ENCODE measurements at places on chromosomes 5 and 9.

- no peak for DNase-seq
Measured at GRCh38 chr5:6454628-6455053, 6.0 kb downstream of the UBE2QL1 start.

GRCh38 chr5:14773588-14773987 is 98.0 kb downstream of the ANKH start:
- no peak for DNase-seq

DNA sequence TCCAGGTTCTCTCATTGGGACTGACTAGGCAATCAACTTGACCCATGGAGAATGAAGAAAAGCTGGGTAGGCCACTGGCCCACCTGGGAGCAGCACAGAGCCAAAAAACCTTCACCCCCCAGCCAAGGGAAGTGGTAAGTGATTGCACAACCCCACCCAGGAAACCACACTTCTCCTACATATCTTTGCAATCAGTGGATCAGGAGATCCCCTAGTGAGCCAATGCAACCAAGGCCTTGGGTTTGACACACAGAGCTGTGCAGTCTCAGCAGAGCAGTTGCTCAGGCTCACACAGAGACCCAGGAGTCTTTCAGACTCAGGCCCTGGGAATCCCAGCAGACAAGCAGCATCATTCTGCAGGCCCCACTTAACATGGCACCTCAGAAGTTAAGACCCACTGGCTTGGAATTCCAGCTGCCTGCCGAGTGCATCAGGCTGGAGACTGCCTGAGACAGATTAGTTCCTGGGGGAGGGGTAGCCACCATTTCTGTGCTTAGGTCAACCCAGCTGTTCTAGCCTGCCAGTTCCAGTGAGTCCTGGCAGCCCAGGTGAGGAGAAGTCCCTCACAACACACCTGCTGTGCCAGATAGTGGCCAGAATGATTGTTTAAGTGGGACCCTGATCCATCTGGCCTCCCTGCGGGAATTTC is 136.4 kb downstream of the SAXO1 start:
- no peak for DNase-seq

- no peak for DNase-seq
Measured at GRCh38 chr5:113524927-113525326, 11.4 kb downstream of the YTHDC2 start.

GRCh38 chr5:120354126-120354525 is 110.0 kb upstream of the PRR16 start:
- DNase-seq, result no peak

GRCh38 chr5:172497591-172498255 is 43.4 kb upstream of the SH3PXD2B start:
- DNase-seq, result no peak

DNA sequence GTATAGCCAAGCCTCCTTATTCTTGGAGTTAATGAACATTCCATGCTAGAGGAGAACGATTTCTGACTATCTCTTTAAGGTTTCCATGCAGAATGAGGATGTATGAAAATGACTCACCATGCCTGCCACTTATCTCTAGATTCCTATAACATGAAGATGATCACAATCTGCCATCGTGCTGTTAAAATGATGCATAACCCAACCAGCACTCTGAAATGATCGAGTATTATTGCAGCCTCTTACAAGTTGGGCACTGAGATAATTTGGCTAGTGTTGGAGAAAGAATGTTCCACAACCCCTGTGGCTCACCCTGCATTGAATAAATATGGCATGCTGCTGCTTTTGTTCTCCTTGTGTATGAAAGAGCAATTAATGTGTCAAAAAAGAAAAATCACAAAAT is 1143.6 kb upstream of the WWC1 start:
- no peak for DNase-seq

GRCh38 chr5:89972901-89973300 is 436.7 kb downstream of the CETN3 start:
- DNase-seq, result no peak

GRCh38 chr5:106374956-106375355 is 1295.8 kb downstream of the EFNA5 start:
- DNase-seq, result no peak

- no peak for DNase-seq
Measured at GRCh38 chr5:5726401-5726800, 303.9 kb downstream of the ICE1 start.

DNA sequence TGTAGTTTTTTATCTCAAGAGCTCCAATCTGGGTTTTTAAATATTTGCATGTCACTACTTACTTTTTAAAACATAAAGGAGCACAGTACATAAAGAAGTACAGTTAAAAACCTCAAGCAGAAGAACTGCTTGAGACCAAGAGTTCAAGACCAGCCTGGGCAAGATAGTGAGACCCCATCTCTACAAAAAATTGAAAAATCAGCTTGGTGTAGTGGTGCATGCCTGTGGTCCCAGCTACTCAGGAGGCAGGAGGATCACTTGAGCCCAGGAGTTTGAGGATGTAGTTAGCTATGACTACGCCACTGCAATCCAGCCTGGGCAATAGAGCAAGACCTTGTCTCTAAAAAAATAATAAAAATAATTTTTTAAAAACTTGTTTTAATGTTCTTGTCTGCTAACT is 972.7 kb upstream of the DMAC1 start:
- DNase-seq, result no peak

DNA sequence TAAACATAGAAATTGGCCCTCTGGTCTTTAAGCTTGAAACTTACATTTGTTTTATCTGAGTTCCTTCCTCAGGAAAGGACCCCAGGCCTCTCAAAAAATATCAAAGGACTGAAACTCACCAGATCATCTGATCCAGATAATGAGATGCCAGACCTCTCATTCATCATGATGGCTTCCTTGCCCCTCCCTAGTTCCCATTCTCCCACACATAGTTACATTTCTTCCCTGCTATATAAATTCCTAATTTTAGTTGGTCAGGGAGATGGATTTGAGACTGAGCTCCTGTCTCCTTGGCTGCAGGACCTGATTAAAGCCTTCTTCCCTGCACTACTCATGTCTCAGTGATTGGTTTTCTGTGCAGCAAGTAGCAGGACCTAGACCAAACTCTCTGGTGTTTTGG is 119.4 kb upstream of the SPIN1 start:
- DNase-seq, result no peak

GRCh38 chr5:135551593-135552447 is 16.1 kb upstream of the NEUROG1 start:
- DNase-seq, result peak; percentile 26

- no peak for DNase-seq
Measured at GRCh38 chr5:150485693-150486401, 22.1 kb upstream of the NDST1 start.

- no peak for DNase-seq
Measured at GRCh38 chr5:146721073-146721815, 157.3 kb downstream of the PPP2R2B start.

DNA sequence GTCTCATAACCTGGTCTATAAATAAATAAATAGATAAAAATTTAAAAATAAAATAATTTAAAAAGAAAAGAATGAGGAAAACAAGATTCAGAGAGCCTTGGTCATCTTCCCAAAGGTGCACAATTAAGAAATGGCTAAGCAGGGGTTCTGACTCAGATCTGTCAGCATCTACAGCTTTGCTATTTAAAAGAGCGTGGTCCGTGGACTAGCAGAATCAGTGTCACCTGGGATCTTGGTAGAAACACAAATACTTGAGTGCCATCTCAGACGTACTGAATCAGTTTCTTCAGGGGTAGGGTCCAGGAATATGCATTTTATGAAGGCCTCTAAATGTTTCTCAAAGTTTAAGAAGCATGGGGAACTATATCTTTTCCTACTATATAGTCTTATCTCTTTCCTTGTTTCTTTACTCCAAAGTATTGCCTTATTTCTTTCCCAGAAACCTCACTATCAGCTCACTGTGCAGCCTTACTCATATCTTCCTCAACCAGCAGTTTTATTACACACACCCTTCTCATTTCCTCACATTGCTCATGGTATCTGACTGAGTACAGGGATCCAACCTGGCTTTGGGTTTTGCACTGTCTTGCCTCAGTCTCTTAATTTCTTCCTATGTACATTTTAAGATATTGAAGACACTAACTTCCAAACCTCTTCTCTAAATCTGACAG is 58.6 kb downstream of the TMC1 start:
- DNase-seq, result no peak

- DNase-seq, result no peak
Measured at GRCh38 chr5:51495672-51496071, 112.4 kb downstream of the ISL1 start.

DNA sequence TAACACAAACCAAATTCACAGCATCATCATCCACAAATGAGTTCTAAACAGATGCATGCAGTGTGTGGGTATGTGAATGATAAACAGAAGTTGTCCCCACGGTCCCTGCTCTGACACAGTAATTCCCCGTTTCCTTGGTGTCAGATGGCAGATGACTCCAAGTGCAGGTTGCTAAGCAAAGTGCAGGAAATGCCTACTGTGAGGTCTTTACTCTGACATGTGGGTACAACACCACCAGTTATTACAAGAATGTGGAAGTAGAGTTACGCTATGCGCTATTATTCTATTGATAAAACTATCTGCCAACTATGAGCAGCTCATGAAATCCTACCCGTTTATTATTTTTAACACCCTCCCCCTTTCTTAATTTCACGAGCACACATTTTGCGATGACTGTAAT is 448.9 kb downstream of the BNC2 start:
- DNase-seq, result no peak

- peak; percentile 20 for DNase-seq
Measured at GRCh38 chr5:73321757-73322436, 126.7 kb downstream of the FOXD1 start.

GRCh38 chr9:137989156-137989555 is 111.6 kb downstream of the CACNA1B start:
- DNase-seq, result no peak

DNA sequence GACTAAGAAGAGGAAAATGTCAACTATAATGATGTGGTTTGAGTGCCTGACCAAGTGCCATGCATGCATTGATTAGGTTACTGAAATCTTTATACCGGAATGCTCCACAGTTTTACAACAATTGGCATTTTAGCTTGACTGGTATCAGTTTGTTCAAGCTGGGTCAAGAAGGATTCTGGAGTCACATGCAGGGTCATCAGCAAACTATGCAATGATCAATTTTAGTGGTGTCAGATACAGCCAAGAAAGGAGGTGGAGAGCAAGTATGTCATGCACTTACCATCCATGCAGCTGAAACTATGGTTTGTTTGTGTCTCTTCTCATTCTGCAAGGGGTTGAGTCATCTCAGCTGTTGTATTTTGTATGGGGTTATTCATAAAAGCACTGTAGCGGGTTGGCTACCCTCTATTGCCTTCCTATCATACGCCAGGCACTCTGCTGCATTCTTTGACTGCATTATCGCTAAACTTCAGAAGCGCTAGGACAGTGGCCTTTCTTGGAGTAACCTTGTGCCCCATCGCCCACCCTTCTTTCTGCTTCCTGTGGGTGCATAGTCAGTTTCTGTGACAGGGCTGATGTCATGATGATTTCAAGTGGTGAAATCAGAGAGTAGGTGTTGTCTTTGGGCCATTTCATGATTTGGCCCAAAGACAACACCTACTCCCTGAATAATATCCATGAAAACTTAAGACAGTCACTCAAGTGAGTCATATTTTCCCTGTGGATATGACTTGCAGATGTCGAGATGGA is 145.4 kb downstream of the MTX3 start:
- DNase-seq, result no peak

DNA sequence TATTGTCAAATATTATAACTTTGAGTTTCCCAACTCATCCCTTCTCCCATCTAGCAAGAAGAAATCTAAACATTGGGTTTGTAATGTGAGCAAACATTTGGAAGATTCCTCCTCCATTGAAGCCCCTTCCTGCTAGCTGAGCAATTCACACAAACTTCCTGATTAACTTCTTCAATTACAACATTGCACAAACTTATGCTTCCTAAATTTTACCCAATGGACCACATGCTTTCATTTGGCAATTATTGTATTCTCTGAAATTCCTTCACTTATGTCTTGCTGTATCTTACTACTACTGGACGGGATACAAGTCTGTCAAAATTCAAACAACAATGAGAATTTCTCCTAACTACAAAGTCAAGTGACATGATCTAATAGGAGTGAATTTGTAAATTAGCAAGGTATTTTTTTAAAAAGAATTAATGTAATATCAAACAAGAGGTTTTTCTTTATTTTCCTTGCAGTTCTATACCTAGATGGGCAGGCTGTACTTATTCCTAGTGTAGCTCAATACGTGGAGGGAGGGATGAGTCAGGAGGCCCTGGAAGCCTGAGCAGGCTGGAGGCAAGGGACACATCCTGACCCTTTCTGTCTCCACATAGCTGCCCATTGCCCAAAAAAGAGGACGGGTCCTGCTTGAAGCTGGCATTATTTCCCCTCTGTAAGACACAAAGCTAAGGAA is 11.8 kb upstream of the IFNW1 start:
- no peak for DNase-seq

GRCh38 chr9:8558176-8558575 is 758.6 kb upstream of the DMAC1 start:
- DNase-seq, result no peak

DNA sequence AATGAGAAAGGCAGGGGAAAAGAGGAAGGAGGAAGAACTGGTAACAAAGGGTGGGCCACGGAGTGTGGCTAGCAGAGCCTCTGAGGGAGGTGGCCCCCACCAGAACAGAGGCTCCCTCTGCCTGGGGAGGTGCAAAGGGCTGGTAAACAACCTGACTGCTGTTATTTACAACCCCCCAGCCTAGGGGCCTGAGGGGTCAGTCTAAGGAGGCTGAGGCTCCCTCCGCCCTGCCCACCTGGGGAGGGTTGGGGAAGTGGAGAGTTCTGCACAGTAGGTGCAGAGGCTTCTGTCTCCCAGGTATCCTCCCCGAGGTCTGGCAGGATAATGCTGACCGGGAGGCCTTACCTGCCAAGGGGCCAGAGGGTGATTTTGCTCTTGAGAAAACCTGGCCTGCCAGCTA is 35.6 kb upstream of the SMU1 start:
- no peak for DNase-seq

Measured in DMS 273 treated with DMSO at 0.1 percent for 48 hours (cell line).